Activated effector memory CD4-positive, alpha-beta T cell treated with Interleukin-2 at 50 U/mL for 16 hours (primary cell): ENCODE measurements at places on chromosomes 6 and 20.

- no peak for DNase-seq
Observed at GRCh38 chr6:85887461-85887860, 244.8 kb upstream of the SYNCRIP start.

DNA sequence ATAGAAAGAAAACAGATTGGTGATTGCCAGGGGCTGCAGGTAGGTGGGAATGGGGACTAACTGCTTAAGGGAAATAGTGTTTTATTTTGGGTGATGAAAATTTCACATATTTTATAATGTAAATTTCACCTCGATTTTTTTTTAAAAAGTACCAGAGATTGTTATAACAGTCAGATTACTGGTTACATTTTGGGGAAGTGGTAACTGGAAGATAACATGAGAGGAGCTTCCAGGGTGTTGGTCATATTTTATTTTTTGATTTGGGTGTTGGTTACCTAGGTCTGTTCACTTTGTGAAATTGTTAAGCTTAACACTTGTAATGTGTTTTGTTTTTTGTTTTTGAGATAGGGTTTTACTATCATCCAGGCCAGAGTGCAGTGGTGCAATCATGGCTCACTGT is 17.2 kb upstream of the CRIP3 start:
- no peak for DNase-seq

DNA sequence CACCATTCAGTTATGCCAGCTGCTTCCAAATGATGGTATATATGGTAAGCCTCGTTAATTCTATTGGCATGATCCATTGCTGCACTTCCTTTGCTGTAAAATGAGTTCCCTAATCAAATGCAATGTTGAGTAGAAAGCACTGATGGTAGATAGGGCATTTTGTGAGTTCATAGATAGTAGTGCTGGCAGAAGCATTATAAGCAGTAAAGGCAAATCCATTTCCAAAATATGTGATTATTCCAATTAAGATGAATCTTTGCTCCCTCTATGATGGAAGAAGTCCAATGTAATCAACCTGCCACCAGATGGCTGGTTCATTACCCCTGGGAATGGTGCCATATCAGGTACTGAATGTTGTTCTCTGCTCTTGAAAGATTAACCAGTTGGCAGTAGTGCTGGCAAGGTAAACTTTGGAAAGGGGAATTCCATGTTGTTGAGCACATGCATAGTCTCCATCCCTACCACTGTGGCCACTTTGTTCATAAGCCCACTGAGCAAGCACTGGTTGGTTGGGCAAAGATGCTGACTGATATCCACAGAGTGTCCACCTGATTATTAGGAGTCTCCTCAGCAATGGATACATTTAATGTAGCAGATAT is 5.6 kb upstream of the TBPL1 start:
- DNase-seq, result no peak

DNA sequence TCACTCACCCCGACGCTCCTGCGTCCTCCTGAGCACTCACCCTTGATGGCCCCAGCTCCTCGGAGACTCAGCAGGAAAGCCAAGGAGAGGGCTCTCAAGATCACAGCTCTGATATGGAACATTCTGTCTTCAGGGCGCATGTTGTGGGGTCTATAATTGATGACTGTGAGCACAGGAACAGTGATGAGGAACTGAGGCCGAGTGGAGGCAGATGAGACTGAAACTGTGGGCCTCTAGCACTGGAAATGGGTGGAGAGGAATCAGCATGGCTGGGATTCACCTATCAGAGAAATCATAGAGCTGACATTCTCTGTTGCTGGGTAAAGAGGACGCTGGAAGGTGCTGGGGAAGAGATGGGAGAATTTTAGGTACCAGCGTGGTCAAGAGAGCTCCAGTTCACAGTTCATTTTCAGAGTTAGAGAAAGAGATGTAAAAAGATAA is at the start of gene HLA-DPA1:
TSS of gene HLA-DPA1 (minus strand) at position 219 of the 441 bp plus-strand sequence.
- no peak for DNase-seq

GRCh38 chr6:119620846-119621555 is 271.4 kb upstream of the MAN1A1 start:
- DNase-seq, result no peak

DNA sequence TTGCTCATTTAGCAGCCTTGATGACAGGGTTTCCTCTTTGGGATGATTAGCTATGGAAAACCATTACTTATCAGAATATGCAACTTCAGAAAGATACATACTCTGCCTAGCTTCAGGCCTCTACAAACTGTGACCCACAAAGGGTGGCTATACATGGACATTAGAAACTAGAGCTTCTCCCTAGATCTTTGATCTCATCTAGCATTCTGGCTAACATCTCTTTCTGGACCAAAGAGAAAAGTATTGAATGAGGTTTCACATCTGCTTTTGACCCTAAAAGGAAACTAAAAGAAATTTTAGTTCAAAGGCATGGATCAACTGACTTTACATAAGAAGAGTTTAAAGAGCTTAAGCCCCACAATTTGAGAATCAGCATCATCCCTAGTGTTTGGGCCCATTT is 12.4 kb upstream of the HMGN3 start:
- no peak for DNase-seq
